ENCODE measurements at places on chromosomes 12 and 14. TPM values are rescaled to one million over a fixed set of nuclear protein-coding genes. Genes with fewer than 3 reads are reported as not detected.

Gene FOXJ2
- total RNA-seq: 5.4 TPM

Gene ADAM21
- 0.40 TPM for total RNA-seq

Gene RFX4
- not detected for total RNA-seq

Gene EFS
- 0.80 TPM for total RNA-seq

Gene LRRC43
- not detected for total RNA-seq

Measured in Daoy (cell line).